ENCODE measurements at places on chromosomes 11 and 22.

GRCh38 chr11:124762105-124762623 is at the start of gene ESAM:
Gene ESAM (minus strand): TSS chr11:124762290. CDS start chr11:124762154, 136 bp downstream.
- DNase-seq = no peak

GRCh38 chr11:68353118-68353517 is 40.7 kb downstream of the LRP5 start:
- no peak for DNase-seq

GRCh38 chr11:79261684-79262083 is 179.1 kb downstream of the TENM4 start:
- DNase-seq = no peak

GRCh38 chr11:2095198-2095520 is 44.0 kb downstream of the IGF2 start:
- no peak for DNase-seq

GRCh38 chr22:27329966-27330645 is 471.4 kb downstream of the MN1 start:
- DNase-seq = no peak

All from RKO (cell line).